Esophagus squamous epithelium (tissue), 5 donors: ENCODE measurements at places on chromosomes 2 and 18.

GRCh38 chr2:145815933-145816332 lies 1296.0 kb upstream of the ZEB2 start:
- DNase-seq = no peak

DNA sequence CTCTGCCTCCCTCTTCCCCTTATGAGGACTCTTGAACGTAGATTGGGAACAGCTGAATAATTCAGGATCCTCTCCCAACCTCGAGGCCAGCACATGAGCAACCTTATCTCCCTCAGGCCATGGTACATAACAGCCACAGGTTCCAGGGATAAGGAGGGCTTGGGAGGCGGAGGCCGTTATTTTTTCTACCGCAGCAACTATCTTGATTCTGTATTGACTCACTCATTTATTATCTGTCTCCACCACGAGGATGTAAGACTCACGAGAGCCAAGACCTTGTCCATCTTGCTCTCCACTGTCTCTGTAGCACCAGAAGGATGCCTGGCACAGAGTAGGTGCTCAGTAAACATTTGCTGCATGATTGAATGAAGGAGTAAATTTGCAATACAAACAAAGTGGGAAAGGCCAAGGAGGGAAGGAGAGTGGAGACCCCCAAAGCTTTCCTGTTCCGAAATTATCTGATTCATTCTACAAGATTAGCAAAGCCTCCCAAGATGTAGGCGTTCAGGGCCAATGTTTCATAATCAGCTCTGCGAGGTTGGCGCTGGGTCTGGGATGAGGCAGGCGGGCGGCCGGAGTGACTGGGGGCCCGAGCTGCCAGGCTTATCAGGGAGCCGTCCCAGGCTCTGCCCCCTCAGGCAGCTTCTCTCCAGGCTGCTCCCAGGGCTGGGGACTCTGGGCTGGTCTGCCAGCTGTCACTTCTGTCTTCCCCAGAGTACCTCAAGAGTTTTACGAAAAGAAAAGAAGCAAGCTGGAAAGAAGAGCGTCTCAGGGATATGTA lies 31.6 kb downstream of the INPP5D start:
- no peak for DNase-seq

GRCh38 chr2:174090476-174090875 lies 125.3 kb upstream of the SP3 start:
- no peak for DNase-seq

DNA sequence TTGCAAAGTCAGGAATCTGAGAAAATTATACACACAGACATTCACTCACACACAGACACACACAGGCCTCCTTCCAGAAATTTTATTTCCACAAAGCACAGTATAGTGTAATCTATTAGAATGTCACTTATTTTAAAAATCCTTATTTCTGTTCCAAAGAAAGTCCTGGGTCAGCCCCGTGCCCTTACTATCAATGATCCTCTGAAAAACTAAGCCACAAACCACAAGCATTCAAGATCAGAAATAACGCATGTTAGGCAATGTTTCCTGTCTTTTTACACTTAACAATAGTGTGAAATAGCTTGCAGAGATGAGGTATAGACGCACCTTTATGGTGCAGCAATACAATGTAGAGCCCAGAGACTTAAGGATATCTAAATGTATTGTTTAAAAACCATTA lies 25.8 kb downstream of the TBC1D8 start:
- DNase-seq = no peak

DNA sequence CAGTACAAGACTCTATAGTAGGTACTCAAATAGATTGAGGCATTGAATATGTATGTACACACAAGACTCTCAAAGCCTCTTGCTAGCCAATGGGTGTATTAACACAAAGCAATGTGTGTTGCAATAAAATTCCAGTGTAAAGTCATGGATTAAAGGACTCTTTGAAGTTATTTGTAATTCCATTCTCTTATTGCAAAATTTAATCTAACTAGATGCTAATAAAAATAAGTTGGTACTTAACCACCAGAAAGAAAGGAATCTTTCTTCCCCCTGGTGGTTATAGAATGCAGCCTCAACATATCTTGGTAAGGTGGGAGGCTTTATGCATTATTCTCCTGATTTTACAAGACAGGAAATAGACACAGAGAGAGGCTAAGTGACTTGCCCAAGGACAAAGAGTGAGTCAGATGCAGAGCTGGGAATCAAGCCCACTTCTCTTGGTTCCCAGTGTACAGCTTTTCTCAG lies 18.0 kb downstream of the LRP1B start:
- DNase-seq = no peak

GRCh38 chr2:68359889-68360288 lies 5.2 kb upstream of the PLEK start:
- DNase-seq = no peak

GRCh38 chr2:127873707-127874303 lies 12.0 kb downstream of the AMMECR1L start:
- no peak for DNase-seq

DNA sequence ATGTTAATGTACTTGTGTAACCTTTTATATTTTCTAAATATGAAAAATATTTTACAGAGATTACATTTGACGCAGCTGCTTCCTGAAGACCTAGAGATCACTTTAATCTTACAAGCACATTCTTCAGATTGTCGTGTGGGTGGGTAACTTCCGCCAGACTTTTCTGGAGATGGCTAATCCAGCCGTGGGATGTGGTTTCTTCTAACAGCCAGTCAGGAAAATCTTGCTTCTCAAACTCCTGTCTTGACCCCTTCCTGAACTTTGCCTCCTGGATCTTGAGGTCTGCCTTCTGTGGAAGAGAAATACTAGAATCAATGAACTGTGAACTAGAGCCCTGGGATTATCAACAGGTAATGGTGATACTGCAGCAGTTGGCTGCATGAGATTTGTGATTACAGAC lies 401.6 kb upstream of the TNP1 start:
- DNase-seq = no peak
